AG10803 (cell line): ENCODE measurements at places on chromosomes 4 and X.
A peak's percentile ranks its signal among the peaks of the same experiment; 100 is the strongest.

DNA sequence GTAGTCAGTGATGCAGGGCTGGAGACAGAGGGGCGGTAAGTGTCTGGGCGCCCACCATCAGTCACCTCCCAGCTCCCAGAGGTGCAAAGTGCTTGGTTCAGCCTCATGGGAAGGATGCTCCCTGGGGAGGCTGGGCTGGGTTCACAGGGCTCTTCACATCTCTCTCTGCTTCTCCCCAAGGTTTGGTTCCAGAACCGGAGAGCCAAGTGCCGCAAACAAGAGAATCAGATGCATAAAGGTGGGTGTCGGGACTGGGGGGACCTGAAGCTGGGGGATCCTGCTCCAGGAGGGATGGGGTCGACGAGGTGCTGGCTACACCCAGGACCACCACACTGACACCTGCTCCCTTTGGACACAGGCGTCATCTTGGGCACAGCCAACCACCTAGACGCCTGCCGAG, 10.1 kb downstream of the SHOX start:
- DNase-seq: no peak

GRCh38 chr4:112199041-112199440, 32.5 kb upstream of the AP1AR start:
- no peak for DNase-seq

- DNase-seq: no peak
These were observed 36.4 kb downstream of the SORCS2 start for GRCh38 chr4:7228734-7229133.

- DNase-seq: peak; percentile 58
These were observed 12.8 kb upstream of the GUCY1B1 start for GRCh38 chr4:155745984-155746383.

DNA sequence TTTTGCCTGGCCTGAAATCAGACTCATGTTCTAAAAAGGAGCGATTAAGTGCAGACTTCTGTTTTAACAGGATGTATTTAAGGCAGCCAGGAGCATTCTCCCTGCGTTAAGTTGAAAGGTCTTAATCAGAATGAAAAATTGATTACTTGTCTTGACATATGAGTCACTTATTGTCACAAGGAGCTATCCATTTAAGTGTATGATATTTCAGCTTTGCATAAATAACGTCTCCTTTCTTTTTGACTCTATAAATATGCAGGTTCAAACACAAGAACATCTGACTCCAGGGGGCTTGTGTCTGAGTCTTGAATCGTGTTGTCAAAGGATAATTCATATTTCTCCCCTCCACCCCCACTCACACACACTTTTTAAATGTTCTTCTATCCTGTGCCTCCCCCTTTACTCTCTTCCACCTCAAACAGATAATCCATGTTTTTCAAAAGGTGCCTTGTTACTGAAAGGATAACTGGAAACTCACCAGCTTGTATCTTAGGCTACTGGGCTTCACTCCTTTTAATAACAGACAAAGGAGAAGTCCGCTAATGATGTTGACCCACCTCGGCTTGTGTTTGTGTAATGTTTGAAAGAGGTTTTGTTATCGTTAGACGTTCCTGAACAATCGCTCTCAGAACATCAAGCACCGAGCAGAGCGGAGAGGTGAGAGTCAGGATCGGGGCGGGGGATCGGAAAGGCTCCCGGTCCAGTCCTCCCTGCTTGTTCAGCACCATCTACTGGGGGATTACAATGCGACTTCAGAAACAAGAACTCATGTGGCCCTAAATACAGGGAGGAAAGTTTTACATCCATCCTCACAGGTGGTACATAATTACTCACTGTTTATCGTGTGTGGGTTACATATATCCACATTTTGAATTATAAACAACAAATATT, 107.5 kb upstream of the RPL34 start:
- peak; percentile 38 for DNase-seq

- peak; percentile 25 for DNase-seq
These were observed 44.3 kb downstream of the CCNG2 start for GRCh38 chr4:77201343-77201742.

- no peak for DNase-seq
These were observed 411.2 kb downstream of the MID1IP1 start for GRCh38 chrX:39212456-39212855.

DNA sequence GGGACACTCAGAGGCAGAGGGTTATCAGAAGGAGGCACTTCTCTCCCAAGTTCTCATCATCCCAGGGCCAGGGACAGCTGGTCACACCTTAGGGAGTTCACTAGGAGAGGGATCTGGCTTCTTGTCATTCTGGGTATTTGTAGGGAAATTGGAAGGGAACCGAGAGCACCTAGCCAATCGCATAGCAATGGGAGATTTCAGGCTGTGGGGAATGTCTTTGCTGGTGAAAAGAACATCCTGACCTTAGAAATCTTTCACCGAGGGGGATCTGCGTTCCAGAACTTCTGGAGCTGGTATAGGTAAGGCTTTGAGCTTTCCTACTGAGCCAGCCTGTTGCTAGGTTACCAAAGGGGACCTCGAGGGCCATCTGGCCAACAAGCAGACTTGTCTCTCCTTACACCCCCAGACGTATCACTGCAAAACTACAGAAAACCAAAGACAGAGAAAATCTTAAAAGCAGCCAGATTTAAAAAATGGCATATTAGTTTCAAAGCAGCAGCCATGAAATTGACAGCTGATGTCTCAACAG, 6.8 kb downstream of the HTT-AS start:
- DNase-seq: no peak

GRCh38 chr4:138999666-139000065, 15.9 kb upstream of the NOCT start:
- DNase-seq: no peak

DNA sequence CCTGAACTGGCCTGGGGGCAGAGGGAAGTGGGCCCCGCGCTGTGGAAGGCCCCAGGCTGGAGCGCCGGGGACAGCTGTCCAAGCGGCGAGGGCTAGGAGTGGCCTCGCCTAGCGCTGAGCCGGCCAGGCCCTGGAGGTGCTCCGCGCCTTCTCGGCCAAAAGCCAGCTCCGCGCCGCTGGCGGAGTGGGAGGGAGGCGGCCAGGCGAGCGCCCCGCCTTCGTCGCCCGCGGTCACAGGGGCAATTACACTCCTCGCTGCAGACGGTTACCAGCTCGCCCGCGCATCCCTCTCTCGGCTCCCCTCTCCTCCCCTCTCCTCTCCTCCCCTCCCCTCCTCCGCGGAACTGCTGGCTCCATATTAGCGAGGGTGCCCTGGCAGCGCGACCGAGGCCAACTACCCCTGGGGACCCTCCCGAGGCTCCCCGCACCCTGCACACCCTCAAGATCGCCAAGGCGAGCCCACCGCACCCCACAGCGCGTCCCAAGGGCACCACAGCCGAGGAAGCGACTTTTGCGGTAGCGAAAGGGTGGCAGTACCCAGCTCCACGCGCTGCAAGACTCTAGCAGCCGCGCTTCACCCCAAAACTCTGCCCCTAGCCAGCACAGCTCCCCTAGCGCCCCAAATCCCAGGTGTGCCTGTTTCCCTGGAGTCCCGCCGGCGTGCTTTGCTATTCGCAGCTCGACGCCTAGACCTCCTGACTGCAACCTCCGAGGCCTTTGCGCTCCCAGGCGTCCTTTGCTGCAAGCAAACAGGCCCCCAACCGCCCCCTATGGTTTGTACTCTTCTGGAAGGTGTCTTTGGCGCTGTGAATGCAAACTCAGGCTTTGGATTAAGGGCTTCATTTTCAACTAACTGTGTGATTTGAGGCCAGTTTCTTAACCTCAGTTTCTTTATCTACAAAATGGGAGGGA, 91.4 kb downstream of the BCOR start:
- no peak for DNase-seq

GRCh38 chrX:133444196-133444595, 28.9 kb upstream of the GPC4 start:
- DNase-seq: no peak

DNA sequence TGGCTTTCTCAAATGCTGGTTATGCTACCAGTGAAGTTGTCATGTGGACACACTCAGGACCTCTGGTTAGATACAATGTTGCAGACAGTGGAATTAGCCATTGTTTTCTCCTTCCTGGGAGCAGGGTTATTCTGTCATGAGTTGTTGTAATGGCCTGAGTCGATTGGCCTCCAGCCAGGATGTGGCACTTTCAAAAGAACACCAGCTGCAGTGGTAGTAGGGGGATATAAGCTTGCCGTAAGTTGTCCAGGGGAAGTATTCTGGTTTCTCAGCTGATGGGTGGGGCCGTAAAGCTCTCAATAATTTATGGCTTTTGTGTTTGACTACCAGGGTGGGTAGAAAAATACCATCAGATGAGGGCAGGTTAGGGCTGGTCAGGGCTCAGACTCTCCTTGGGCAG, 697.5 kb upstream of the GNPDA2 start:
- DNase-seq: no peak

DNA sequence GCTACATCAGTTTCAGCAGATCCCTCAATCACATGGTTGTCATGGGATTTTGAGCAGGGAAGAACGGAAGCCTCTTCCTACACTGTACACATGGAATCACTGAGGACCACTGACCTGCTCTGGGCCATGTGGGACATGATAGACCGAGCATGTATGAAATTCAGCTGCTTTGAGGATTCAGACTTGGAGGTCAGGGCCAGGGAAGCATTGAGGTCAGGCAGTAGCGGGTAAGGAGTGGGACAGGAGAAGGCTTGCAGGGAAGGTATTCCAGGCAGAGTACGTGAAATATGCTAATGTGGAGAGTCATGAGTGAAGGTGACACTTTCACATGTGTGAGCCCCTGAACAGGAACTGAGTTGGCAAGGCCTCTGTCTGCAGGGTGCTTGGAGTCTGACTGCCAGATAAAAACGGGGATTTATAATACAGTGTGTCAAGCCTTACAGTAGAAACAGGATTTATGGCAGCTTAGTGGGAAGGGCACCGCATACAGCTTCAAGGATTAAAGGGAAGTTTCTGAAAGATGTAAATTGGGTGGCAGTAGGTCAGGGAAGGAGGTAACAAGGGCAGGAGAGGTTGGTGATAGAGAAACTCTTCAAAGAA, 111.7 kb downstream of the STK32B start:
- no peak for DNase-seq

DNA sequence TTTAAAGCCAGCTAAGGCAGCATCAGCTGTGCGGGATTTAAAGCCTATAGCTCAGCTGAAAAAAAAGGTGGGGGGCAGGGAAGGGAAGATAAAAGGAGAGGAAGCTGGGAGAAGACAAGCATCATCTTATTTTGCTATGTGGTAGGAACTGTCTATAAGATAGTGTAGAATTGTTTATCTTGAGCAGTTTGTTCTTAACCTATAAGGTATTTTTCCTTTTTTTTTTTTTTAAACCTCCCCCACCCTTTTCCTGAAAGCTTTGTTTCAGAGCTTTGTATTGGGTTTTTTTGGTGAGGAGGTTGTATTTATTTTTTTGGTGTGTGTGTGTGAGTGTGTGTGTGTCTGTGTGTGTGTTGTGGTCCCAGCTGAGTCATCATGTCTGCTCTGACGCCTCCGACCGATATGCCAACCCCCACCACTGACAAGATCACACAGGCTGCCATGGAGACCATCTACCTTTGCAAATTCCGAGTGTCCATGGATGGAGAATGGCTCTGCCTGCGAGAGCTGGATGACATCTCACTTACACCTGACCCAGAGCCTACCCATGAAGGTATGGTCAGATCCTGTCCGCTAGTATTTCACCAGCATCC, 531 bp downstream of the RUFY3 start:
- DNase-seq: peak; percentile 76

GRCh38 chr4:42341518-42342026, 55.7 kb upstream of the SHISA3 start:
- no peak for DNase-seq

DNA sequence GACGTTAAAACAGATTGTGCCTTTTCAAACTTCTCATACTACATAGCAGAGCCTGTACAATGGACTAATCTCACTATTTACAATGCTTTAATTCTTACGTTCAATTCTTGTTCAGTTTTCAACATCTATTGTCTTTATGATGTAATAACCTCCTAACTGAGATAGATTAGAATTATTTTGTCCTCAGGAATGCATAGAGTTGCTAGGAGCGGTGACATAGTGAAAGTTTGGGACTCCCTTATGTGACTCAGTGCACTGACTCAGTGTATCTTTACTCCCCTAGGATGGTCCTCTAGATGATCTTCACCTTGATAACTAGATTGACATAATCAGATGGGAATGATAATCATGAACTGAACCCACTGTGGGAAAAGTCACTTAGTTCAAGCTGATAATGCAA, 151.5 kb downstream of the VEGFC start:
- no peak for DNase-seq

DNA sequence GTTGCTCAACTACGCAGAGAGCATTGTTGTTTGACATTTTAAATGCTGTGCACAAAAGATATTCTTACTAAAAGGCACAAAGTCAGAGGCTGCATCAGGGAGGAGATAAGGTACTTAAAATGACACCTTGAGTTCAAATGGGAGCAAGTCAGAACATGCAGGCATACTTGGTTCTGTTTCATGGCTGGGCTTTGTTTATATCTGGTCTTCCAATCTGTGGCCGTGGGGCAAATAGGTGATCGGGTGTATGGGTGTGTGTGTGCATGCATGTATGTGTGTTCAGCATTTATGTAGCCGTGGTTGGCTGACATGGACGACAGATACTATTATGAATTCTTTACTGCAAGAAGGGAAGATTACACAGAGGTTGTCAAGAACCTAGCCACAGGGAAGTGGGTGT, 106.1 kb downstream of the RASL11B start:
- DNase-seq: no peak

DNA sequence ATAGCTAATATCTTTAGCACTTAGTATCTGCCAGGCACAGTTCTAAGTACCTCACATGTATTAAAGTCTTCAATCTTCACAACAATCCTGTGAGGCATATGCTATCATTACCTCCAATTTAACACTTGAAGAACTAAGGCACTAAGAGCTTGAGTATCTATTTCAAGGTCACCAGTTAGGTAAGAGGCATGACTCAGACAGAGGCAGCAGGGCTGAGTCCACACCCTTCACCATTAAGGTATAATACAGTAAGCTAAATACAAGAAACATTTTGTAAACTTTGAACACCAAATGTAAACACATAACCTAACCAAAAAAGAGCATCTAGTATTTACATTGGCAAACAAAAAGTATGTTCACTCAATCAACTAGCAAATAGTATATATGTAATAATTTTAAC, 1410.9 kb downstream of the PCDH18 start:
- DNase-seq: no peak

- DNase-seq: no peak
These were observed 37.4 kb downstream of the ETNPPL start for GRCh38 chr4:108725457-108725856.

DNA sequence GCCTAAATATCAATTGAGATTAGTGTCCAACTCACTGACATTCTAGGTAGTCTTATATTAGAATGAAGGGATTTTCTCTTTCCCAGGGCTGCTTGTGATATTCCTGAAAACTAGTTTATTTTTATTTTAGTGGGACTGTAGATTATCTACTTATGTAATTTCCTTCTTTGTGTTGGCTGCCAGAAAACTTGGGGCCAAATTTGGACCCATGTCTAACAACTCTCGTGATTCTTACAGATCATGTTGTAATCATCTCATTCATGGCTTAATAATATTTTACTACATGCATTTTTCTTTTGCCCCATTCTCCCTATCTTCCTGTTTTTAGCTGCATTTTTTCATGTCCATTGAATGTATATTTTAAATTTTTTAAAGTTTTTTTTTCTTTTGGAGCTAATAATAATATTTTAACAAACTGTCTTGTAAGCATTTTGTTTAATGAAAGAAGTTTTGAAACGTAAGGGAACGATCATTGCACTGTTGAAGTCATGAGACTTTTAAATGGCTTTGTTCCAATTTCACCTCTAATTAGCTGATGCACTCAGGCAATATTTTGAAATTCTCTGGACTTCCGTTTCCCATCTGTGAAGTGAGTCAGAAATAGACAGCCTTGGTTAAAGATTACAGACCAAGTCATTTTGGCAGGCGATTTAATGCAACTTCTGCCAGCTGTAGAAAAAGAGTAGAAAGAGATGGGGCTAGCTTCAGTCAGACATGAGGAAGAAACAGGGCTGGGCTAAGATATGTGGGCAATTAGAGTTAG, 14.3 kb upstream of the TDO2 start:
- DNase-seq: peak; percentile 96

- DNase-seq: no peak
These were observed 94.2 kb upstream of the TEX13D start for GRCh38 chrX:124238268-124238667.
